ENCODE measurements at places on chromosomes 13 and 19. TPM values are rescaled to one million over a fixed set of nuclear protein-coding genes. Genes with fewer than 3 reads are reported as not detected.

Gene GPR12
- 0.33 TPM for total RNA-seq

Gene LRRC8E
- 3.3 TPM for total RNA-seq

Gene ZNF677
- 20.2 TPM for total RNA-seq

Gene FAM124A
- total RNA-seq, result 9.6 TPM

- peak overlapping the region; percentile 83 for H3K27ac ChIP-seq
- no peak for DNase-seq
- no peak overlapping the region for H3K4me3 ChIP-seq
- no peaks in the 10 kb centered on the region for H3K27me3 ChIP-seq
- no peaks in the 10 kb centered on the region for H3K36me3 ChIP-seq
- peaks cover 61% of the 10 kb centered on the region for H3K4me1 ChIP-seq
Measured at GRCh38 chr13:44236801-44237207, 136.8 kb upstream of the SERP2 start.

DNA sequence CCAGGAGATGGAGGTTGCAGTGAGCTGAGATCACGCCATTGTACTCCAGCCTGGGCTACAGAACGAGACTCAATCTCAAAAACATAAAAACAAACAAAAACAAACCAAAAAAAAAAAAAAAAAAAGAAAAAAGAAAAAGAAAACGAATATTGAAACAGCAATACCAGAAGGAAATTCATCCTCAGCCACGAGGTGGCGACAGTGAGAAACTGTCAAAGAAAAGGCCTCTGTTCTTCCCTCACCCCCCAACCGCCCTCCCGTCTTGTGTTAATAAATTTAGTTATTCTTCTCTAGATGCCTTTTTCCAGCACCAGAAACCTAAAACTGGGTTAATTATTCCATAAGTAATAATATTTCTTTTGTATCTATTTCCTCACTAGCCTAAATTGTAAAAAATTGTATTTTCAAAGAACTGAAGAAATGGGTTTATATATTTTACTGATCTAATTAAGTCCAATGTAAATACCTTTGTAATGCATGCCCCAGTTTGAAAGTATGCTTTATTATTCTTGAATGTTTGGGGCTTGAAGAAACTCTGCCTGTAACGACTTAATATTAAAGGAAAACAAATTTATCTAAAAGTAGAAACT, 38.6 kb downstream of the LIG4 start:
- no peaks in the 10 kb centered on the region for H3K27me3 ChIP-seq
- H3K4me1 ChIP-seq, result no peaks in the 10 kb centered on the region
- no peak overlapping the region for H3K27ac ChIP-seq
- peak; percentile 48 for DNase-seq

- no peak overlapping the region for H3K4me3 ChIP-seq
- no peaks in the 10 kb centered on the region for H3K36me3 ChIP-seq
- H3K27ac ChIP-seq, result no peak overlapping the region
Measured at GRCh38 chr13:69291292-69291906, 816.2 kb upstream of the ATXN8OS start.

GRCh38 chr13:63206461-63206860, 1790.8 kb upstream of the PCDH20 start:
- H3K4me1 ChIP-seq, result no peaks in the 10 kb centered on the region
- H3K36me3 ChIP-seq, result no peaks in the 10 kb centered on the region
- no peak overlapping the region for H3K4me3 ChIP-seq
- no peak overlapping the region for H3K27ac ChIP-seq
- no peaks in the 10 kb centered on the region for H3K27me3 ChIP-seq

DNA sequence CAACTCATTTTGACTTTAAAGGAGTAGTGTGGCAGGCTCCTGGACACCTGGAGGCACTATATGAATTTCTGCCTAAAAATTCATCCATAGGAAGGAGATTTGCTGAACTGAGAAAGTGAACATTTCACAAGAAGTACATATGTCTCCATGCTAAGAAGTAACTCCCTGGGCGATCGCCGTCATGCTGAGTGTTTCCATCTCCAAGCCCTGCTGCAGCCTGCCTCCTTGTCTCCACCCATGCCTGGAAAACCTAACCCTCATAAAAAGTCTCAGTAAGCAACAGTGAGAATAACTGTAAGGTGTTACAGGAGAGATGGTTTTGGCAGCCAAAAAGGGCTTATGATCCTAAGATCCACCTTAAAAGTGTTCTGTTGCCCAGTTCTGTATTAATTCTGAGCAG, 251.3 kb downstream of the SHISA2 start:
- no peak overlapping the region for H3K27ac ChIP-seq
- DNase-seq, result no peak

DNA sequence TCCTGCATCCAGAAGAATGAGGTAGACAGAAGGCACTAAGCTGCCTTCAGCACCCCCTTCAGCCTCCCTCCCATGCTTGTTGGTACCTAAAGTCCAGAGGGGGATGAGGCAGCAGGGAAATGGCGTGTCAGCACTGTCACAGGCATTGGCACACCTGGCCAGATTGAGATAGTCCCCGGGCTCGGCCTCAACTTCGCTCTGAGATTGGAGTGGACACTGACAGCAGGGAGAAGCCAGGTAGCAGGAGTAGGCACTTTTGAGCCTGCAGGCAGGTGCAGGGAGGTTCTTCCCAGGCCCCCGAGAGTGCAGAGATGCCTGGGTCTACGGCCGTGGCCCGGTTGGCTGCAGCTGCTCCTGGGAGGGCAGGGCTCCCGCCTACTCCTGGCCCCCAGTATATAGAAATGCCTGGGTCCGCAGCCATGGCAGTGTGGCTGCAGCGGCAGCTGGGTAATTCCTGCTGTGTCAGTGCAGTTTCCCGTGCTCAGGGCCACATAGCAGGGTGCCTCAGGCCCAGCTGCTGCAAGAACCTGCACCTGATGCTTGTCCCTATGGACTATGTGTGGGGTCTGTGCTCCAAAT, 160.3 kb downstream of the SLITRK6 start:
- no peaks in the 10 kb centered on the region for H3K27me3 ChIP-seq
- H3K4me3 ChIP-seq, result no peak overlapping the region
- DNase-seq, result no peak

All from thyroid gland (tissue), 4 donors.